Stimulated activated CD8-positive, alpha-beta memory T cell treated with anti-CD3 and anti-CD28 coated beads, Interleukin-2, amount 100 ng/mL, for 48 hours (primary cell): ENCODE measurements at places on chromosomes 1 and 21.

DNA sequence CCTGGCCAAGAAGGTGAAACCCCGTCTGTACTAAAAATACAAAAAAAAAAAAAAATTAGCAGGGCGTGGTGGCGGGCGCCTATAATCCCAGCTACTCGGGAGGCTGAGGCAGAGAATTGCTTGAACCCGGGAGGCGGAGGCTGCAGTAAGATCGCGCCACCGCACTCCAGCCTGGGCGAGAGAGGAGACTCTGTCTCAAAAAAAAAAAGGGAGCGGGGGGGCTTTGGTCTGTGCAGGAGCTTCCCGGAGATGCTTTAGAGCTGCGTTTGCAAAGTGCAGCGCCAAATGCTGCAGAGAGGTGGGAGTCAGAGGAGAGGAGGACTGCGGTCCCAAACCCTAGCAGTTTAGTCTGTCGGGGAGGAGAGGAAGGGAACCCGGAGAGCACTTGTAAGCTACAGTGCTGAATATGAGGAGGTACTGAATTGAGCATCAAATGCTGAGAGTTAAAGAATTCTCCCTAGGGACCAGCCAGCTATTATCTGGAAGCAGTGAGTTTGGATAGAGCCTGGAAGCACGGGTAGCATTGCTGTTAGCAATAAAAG is 569 bp downstream of the FALEC start:
- no peak for DNase-seq

DNA sequence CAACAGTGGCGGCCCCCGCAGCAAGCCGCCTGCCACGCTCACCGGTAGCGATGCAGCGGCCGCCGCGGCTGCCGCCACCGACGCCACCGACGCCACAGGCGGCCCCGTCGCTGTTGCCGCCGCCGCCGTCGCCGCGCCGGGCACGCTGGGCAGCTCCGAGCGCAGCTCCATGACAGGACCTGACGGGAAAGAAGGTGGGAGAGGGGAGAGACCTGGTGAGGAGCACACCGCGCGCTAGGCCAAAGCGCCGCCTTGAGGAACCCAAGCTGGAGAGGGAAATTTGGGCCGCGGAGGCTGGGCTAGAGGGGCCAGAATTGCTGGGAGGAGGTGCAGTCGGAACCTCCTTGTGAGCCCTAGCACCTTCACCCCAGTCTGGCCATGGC is 1.9 kb downstream of the DMRTA2 start:
- no peak for DNase-seq

DNA sequence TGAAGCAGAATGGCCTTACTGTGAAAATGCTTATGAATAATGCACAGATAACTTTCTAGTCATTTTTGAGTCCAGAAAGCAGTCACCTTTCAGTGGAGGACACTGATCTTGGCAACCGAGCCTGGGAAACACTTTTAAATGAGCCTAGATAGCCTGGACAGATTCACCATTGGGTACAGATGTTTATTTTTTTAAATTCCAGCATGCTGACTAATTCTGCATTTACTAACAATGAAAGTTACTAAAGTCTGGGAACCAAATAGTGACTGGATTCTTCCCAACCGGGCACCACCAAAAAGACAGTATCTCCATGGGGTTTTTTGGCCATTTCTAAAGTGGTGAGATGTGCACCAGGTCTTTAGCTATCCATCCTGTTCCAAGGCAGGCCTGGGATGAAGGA is 3.3 kb upstream of the FMOD start:
- no peak for DNase-seq

DNA sequence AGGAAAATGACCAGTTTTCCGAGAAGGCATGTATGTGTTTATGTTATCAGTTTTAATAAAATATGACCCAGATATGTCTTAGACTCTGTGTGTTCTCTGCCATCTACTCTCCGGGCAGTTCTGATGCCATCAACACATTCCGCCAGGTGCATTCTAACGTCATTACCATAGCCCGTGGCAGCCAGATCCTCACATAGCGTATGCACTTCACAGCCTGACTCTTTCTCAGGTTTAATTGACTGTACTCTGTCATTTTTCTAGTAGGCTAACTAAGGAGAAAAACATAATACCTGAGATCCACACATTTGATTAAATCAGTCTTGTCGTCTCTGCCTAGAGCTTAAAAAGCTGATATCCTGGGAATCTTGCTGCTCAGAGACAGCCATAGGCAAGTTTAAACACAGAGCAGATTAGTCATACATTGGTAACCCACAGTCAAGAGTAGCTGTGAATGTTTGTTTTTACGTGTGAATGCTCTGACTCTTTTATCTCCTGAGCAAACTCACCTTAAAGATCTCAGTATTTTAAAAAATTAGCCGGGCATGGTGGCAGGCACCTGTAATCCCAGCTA is 175.9 kb downstream of the GREM2 start:
- DNase-seq = no peak

- DNase-seq = no peak
Measured at GRCh38 chr1:197130677-197131304, 15.7 kb downstream of the ASPM start.

DNA sequence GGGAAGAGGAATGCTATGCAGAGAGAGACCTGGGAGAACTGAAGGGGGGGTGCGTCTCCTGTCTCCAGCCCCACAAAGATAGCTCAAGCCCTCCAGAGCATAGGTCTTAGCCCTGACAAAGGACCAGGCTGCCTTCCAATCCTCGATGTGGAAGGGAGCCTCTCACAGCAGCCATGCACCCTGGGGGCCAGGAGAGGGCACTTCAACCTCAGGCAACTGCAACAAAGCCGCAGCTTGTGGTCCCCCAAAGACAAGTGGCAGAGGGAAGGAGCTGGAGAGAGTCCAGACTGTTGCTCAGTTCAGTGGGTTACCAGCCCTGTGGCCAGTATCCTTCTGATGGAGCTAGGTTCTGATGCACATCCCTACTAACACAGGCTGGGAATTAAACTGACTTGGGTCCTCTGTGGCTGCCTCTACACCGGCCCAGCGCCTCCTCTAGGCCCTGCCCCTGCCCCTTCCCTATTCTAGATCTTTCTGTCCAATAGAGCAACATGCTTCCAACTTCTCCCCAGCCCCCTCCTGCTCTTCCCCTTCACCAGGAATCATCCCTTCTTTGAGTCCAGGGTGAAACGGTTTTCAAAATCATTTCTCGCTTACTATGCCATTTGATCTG is 100.7 kb upstream of the SPATA6 start:
- peak; percentile 4 for DNase-seq

DNA sequence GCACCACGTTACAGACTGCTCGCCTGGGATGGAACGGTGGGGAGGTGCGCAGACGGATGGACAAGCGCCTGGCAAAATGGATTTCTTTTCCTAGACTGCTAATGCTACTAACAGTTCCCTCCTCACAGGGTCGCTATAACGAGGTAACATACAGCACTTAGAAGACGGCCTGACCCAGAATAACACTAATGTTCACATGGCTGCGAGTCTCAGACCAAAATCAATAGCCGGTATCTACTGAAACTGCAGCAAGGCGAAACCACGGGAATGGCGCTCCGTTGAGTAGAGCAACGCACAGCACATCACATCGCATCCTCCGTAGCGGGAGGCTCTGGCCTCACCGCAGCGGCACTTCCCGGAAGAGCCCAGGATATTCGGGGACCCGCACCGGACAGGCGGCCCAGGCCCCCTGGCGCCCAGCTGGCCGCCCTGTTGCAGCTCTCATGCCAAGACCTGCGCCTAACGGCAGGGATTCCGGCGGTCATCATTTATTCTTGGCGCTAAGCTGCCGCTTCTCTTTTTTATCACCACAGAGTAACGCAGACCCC is 46.6 kb downstream of the VPS26C start:
- DNase-seq = peak; percentile 22

DNA sequence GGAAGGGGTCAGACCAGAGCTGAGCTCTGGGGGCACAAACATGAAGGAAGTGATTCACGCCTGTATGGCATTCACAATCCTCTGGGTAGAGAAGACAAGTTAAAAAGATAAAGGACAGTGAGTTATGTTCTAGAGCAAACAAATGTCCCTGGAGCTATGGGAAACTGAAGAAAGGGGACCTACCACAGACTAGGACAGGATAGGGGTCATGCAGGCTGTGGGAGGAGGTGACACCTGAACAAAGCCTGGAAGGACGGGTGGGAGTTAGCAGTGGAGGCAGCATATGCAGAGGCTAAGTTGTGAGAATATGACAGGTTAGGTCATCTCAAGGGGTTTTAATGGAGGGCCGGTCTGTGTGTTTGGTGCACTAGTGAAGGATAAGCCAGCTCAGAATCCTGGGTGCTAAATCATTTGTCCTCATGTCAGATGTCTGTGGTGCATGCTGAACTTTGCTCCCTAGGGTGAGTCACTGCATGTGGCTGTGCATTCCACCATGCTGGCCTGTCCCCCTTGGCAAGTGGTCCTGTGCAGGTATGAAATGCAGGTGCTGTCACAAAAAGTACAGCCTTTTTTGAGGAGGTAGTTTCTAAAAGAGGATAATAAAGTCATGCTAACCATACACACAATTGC is 28.5 kb downstream of the TNN start:
- DNase-seq = no peak

DNA sequence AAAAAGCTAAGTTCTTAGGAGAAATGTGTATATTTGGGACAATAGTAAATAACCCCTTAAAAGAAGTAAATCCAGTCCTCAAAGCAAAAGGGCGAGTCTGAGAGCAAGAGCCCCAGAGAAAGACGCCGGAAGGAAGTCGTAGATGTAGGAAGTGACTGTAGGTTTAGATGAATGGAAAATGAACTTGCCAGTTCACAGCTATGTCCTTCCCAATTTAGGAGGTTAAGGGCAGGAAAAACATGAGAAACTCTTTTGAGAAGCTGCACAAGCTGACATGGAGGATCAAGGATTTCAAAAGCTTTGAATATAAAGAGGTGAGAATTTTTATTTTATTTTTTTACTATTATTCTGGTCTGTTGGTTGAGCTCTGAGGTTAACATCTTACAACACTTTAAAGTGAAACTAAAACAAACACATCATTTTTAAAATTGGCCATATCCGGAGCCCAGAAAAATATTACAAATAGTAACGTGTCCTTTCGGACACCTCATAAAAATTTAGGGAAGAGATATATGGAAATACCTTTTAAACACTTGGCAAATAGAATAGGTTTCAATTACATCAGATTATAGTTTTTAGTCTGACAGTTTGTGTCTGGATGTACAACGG is 1178.6 kb downstream of the MRPL39 start:
- DNase-seq = no peak

DNA sequence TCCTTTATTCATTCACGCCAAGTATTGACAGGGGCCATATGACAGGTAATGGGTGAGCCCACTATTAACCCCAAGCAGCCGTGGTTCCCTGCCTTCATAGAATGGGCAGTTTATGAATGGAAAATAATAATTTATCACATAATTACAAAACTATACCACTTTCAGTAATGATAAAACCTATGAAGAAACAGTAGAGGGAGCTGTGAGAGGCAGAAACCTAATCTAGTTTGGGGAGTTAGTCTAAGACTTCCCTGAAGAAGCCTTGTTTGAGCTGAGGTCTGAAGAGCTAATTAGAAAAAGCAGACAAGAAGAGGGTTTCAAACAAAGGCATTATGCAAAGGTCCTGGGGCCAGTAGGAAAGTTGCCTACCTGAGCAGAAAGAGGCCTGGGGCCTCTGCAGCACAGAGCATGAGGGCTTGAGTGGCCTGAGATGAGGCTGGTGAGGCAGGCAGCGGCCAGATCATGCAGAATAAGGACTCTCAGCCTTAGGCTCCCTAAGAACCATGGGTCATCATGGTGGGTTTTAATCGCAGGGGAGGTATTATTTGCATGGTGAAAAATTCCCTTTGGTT is 142.8 kb downstream of the ATG4C start:
- DNase-seq = no peak

DNA sequence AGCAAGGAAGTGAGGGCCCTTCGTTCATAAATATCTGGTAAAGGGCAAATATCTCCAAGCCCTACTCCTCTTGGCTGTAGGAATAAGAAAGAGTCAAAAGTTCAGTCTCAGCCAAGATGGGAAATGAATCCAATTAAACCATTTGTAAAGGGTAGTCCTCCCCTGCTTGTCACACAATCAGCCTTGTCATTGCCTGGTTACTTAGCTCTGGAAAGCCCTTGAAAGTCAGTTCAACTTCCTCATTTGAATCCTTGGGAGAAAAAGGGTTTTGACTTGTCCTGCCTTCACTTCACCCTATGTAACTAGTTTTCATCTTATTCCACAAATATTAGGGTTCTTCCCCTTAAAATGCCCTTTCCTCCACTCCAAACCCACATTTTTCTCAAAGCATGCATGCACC is 100.0 kb downstream of the ELAVL4 start:
- no peak for DNase-seq

DNA sequence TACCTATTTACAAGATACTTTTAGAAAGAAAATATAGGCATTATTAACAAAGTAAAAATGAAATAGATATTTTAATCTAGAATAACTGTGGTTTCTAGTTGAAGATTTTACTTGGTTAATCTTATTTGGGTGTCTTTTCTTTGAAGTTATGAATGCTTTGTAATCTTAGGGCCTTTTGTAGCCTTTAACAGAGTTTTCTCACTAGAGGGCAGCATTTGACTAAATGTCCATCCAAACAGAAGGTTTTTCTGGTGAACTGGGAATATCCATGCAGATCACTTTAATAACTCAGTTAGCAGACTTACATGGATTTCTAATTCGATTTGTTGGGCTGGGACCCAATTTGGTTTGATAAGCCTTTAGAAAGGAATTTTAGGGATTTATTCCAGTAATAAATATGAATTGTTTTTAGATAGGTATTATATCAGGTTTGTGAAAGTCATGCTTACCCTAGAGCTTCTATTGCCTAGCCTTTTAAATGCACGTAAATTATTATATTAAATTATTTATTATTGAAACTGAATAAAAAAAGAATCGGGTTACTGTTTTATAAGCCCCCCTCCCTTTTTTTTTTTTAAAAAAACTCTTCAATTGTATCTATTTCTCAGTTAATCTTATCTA is 119.7 kb downstream of the ZNF326 start:
- DNase-seq = no peak

GRCh38 chr1:63922848-63923247 is 149.0 kb downstream of the ROR1 start:
- no peak for DNase-seq

GRCh38 chr1:61233121-61233660 is 150.8 kb downstream of the NFIA start:
- no peak for DNase-seq

GRCh38 chr1:179156026-179156425 is 73.5 kb downstream of the ABL2 start:
- DNase-seq = no peak

- no peak for DNase-seq
Measured at GRCh38 chr1:206514813-206515387, 7.6 kb downstream of the RASSF5 start.

DNA sequence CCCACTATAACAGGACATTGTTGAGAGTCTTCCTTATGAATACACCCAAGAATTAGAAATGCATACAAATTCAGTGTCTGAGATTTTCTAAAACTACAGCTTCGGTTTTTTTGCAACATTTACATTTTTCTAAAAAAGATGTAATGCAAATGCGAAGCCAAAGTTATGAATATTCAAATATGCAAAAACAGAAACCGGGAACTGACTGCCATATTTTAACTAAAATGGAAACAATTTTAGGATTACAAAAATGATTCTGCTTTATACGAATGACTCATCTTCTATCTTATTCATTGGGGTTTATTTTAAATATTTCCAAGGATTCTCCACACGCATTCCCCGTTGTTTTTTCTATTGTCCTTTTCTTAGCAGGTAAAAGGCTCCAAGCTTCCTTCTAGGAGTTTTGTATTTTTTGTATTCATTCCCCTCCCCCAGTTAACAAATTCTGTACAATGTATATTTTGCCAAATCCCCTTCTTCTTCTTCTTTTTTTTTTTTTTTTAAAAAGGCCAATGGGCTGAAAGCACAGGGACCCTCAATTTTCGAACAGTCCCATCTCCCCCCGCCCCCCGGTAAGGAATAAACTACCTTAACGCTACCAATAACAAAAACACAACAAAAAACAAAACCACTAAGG is 1.0 kb downstream of the ARPC5 start:
- no peak for DNase-seq

- no peak for DNase-seq
Measured at GRCh38 chr1:89608319-89608983, 24.5 kb upstream of the LRRC8C start.
